ENCODE measurements at places on chromosomes 16 and 17.

DNA sequence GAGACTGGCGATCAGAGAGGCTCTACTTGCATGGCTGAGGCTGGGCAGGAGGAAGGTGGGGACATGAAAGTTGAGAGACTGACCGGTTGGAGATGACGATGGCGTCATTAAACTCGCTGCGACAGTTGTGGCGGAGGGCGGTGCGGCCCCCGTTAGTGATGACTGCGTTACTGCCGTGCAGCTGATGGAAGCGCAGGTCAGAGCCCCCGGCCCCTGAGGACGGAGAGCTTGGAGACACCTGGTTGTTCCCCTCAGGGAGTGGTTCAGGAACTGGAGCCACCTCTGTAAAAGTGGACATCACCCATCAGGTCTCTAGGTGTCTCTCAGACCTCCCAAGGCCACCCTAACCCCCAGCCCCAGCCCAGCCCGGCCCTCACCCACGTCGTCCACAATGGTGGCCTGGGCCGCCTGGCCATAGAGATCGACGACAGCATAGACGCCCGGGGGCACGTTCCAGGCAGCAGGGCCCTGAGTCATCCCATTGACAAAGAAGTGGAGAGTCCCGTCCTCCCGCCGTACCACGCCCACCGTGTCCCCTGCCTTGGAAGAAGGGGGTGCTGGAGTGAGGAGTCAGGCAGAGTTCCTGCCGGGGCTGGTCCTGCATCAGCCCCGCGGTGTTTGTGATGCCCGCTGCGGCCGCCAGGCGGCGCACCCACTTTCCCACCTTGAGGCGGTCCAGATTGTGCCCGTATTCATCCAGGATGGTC, 5.3 kb downstream of the NEURL4 start:
- DNase-seq, result peak; percentile 78

DNA sequence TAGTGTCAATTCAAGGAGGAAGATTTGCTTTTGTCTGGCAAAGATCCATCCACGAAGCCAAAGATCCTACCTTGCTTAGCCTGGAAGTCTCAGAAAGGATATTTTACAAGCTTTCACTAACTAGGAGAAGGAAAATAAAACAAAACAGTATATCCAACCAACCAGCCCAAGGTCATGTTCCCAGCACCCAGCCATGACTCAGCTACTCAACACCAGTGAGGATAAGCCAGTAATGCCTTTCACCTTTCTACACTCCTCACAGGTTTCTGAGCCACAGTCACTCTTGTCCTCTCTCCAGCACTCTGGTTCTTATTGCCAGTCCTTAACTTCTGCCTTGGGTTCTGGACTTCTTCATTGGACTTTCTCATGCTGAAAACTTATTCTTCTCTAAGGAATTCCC, 116.2 kb downstream of the CDH11 start:
- DNase-seq, result no peak

DNA sequence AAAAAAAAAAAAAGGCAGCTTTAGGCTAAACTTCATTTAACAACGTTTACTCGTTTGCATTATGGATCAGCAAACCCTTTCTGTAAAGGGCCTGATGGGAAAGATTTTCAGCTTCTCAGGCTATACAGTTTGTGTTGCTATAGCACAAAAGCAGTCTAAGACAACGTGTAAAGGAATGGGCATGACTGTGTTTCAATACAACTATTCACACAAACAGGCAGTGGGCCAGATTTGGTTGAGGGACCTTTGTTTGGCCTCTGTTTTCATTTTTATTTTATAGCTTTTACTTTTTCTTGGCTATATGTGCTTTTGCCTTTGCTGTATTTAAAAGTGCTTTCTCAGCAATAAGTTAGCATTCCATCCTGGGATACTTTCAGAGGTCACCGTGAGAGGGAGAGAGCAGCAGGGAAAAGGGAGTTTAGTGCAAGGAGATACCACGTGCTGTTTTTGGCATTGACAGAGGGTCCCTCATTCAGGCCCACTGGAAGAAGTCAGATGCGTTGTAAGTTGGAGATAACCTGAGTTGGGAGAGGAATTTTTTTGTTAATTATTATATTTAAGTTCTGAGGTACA, 335.6 kb downstream of the UTP18 start:
- no peak for DNase-seq

DNA sequence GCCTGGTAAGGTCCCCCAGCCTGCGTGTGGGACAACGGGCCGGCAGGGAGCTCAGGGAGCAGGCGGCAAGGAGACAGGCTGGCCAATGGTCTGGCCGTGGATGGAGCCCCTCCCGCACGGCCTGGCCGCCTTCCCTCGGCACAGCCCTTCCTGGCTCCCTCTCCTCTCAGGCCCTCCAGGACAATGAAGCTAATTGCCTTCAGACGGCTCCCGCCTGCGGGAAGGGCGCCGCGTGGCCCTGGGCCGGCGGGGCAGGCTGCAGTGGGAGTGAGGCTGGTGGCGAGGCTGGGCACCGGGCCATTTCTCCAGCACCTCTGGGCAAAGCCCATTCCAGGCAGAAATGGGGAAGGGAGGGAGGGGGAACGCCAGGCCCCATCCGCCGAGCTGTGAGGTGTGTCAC, 50.9 kb downstream of the ENGASE start:
- no peak for DNase-seq

- no peak for DNase-seq
These were observed 8.8 kb downstream of the RUNDC1 start for GRCh38 chr17:42989141-42989540.

DNA sequence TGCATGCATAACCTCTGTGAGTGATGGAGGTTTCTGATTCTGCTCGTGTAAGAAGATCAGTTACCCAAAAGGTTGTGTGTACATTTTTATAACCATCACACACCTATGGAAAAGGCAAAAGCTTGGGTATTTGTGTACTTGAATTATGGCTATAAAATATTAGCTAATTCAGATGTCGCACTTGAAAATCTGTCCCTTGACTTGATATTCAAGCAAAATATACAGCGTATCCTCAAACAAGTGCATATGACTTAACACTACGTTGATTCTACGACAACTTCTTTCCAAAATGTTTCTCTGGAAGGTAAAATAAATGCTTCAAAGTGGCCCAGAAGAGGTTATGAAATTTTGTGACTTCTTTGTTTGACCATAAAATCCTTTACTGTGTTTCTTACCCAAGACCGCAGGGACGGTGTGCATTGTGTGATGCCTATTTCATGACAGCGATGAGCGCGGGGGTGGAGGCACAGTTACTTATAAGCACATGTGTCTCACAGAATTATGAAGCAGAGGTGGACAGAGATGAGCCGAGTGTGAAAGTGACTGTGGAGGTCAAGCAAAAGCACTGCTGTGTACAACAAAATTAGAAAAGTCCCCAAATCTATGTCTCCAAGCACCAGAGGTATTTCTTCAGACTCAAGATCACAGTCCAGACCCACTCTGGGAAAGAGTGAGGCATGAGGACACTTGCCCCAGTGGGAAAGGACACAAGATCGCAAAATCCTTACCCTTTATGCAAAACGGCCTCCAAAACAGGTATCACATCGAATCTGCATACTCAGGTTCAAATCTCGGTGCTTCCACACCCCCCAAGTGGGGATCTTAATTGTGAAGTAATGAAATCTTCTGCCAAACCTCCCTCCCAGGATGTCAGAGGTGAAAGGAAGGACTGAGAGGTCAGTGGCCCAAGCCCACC, 4.1 kb upstream of the HOXB9 start:
- DNase-seq, result no peak

DNA sequence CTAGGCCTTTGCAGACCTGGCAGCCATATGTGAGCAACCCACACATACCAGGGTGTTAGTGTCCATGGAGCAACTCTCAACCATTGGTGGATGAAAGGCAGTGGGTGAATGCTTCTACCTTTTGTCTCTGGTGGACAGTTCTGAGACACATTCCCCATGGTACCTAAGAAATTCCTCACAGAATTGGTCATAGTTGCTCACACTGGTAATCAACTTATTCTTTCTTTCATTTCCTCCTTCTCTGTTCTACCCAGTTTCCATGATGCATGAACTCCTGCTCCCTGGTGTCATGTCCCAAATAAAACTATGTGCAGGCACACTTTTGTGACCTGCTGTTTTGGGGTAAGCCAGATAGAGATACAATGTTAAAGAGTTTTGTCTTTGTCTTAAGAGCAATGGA, 33.2 kb upstream of the MPHOSPH6 start:
- DNase-seq, result no peak

DNA sequence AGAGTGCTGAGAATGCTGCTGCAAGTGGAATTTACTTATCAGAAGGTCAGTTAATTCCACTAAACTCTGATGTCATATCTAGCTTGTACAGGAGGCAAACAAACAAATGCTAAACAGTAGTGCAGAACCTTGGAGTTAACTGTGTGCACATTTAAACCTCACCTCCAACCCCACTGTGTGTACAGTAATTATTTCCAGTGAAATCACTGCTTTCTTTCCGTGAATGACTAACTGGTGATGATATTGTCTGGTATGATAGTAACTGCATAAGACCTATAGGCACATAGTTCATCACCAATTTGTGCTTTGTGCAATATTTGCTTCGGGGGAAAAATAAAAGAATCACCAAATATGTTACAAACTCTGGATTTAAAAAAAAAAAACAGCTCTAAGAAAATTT, 492.5 kb upstream of the HSBP1 start:
- no peak for DNase-seq

DNA sequence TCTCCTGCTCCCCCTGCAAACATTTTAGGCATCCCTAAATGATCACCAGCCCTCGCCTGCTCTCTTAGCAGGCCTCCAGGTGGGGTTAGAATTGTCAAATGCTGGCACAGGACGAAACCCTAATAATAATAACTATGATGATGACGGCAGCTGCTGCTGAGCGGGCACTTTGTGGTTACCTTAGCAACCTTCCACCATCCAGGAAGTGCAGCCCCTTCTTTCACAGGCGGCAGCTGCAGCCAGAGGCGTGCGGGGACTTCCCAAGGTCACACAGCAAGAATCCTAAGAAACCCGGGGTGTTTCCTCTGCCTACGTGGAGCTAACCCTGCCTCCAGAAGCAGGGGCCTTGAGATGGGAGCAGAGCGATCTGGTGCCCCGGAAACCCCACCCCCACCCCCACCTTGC, 22.4 kb upstream of the EIF1 start:
- DNase-seq, result no peak

DNA sequence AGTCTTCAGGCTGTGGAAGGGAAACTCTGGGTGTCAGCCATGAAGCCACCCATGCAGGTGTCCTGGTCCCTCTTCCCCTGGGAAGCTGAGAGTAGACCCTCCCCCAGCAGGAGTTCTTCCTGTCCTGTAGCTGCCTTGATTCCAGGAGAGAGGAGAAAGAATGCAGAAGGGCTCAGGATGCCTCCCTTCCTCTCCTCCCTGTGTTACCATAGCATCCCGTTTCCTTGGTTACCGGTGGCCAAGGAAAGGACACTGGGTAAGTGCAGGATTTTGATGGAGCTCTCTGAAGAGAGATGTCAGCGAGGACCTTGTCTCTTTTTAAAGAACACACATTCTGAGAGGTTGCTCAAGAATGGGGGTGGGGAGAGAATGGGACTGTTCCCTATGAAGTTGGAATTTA, 304.1 kb upstream of the N4BP1 start:
- DNase-seq, result no peak

GRCh38 chr17:77331301-77331864, 190.6 kb downstream of the SEC14L1 start:
- DNase-seq, result peak; percentile 86

GRCh38 chr16:85002608-85003007, 8.7 kb downstream of the ZDHHC7 start:
- no peak for DNase-seq

GRCh38 chr17:78305801-78306200, 54.1 kb downstream of the SOCS3 start:
- no peak for DNase-seq

- peak; percentile 80 for DNase-seq
These were observed 162.8 kb downstream of the FOXL1 start for GRCh38 chr16:86740906-86741799.

GRCh38 chr16:21265104-21265837, 12.8 kb downstream of the CRYM start:
- peak; percentile 28 for DNase-seq

GRCh38 chr16:64579712-64580111, 542.2 kb downstream of the CDH11 start:
- DNase-seq, result no peak

DNA sequence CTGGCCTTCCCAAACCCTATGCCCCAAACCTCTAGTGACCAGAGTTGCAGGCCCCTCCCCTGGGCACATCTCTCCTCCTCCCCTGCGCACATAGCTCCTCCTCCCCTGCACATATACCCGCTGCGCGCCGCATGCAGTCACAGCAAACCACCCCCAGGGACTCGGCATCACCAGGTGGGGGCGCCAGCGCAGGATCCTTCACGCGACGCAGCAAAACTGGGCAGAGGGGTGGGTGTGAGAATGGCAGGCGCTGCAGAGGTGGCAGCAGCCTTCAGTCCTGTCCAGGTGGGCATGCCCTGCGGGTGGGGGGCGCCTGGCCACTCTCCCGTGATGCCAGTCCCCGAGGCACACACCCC, 5.6 kb downstream of the CORO6 start:
- DNase-seq, result peak; percentile 69

- no peak for DNase-seq
These were observed 10.7 kb downstream of the UTP4 start for GRCh38 chr16:69143116-69143515.

- DNase-seq, result peak; percentile 89
These were observed at the start of gene TOM1L1 for GRCh38 chr17:54900457-54901229. Gene TOM1L1 (plus strand): TSS chr17:54900852. CDS start chr17:54900866, 14 bp downstream.

DNA sequence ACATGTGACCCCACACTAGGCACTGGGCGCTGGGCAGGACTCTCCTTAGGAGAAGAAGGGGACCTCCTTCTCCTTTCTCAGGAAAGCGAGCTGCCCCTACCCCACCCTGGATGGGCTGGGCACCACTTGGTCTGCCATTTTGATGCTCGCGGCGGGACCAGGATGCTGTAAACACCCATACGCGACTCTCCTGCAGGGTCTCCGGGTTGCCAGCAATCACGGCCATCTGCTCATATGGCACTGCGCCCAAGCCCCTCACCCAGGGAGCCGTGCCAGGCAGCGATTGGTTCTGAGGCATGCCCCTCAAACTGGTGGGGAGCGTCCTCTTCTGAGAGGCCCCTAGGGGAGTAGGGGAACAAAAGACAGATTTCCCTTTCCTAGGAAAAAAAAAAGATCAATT, 99.0 kb downstream of the C16orf78 start:
- no peak for DNase-seq

DNA sequence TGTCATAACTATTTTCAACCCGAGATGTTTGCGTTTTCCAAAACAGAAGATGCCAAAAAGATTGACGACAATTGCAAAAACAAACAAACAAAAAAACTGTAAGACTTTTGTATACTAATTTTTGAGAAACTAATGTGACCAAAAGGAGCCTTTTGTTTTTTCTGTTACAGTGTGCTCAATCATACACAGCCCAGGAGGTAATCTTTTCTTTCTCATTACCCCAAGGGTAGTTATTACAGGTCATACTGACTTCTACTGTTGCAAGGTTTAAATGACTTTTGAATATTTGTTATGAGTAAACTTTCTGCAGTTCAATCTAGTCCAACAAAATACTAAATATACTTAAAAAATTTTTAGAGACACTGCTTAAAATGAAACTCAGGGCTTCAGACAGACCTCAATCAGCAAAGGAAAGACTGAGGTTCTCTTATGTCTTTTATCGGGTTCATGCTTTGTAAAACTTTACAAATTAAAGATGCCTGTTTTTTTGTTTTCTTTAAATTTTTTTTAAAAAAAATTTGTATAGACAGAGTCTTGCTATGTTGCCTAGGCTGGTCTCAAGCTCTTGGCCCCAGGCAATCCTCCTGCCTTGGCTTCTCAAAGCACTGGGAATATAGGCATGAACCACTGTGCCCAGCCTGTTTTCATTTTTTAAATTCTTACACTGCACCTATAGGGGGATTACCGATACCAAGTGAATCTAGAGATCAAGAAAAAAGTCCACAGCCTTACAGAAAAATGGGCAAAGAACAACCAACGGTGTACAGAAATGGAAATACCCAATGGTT, 47.6 kb downstream of the SPOP start:
- no peak for DNase-seq

- peak; percentile 67 for DNase-seq
These were observed 5.7 kb downstream of the RMI2 start for GRCh38 chr16:11350921-11351335.
